ENCODE measurements at places on chromosomes 12 and 14.

GRCh38 chr12:103382736-103383346 lies 112.9 kb downstream of the C12orf42 start:
- no peak for DNase-seq

DNA sequence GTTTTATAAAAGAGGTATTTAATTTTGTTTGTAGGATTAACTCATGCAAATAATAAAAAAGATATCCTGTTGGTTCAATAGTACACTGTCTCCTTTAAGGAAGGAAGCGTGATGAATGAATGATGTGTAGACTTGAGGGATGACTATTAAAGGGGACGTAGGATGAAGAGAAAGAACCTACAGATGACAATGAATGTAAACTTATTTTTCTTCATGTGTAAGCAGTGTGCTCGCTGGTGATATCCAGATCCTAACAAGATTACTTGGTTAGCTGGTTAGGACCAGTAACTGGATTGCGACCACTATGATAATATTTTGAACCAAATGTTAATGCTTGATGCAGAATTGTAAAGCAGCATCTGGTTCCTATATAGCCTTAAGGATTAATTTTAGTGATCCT lies 2.6 kb downstream of the ARF6 start:
- no peak for DNase-seq

- DNase-seq: no peak
These were observed 59.8 kb upstream of the KCNA1 start for GRCh38 chr12:4849795-4850345.

DNA sequence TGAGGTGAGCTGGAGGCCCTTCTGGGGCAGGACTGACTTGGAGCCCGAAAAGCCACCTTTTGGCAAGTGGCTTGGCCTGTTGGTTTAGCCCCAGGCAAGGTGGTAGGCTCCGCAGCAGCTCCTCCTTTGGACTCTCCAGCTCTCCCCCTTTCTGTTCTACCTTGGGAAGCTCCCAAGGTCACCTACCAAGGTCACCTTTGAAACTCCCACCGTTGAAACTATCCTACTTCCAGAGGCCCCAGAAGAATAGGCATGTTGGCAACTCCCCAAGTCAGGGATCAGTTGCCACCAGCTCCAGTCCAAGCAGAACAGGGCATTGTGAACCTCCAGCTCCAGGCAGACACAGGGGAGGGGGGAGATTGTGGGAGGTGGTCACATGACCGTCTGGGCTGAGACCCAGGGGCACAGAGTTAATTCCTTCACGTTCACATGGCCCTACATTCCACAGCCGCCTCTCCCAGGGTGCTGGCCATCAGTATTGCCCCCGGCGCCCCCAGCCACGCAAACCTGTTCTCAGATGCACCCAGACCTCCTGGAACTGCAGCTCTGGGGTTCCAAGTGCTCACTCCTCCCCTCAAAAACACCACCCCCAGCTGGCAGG lies 14.4 kb downstream of the IRF2BPL start:
- no peak for DNase-seq
